Pancreas (tissue), 10 donors: ENCODE measurements at places on chromosomes 1 and 21.

- no peak for DNase-seq
Observed at GRCh38 chr1:232426801-232427200, 203.1 kb downstream of the SIPA1L2 start.

DNA sequence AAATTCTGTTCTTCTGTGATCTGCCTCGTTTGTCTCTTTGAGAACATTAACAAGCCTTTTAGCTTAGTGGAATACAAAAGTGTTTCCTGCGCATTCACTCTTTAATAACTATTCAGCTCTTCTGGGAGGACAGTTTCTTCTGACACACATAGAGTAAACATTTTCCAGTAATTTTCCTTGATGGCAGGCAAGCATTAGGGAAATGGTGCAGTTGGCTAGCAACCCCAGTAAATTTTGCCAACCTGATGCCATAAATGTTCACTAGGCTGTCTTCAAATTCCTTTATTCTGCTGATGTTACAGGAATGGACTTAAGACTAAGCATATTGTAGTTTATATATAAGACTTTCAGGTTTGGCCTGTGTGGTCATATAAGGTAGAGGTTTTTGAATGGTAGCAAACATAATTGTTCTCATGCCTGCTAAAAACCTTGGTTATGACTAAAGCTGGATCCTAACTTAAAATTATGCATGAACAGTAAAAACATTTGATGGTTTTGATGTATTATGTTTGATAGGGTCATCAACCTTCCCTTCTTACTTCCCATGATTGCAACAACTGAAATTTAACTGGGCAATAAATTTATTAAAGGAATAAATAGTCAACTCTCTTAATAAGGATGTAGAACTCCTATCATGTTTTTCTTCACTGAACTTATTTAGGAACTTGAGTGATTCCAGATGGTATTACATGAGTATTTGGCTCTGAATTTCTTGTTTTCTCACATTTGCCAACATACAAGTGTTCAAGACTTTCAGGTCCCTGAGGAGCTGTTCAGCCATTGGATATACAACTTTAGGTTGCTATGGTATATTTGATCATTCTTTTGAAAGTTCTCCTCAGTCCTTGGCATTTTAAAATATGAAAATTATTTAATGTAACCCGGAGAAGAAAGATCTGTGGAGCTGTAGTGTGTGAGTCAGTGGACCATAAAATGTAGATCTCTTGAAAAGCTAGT lies 223.4 kb downstream of the FMN2 start:
- no peak for DNase-seq

DNA sequence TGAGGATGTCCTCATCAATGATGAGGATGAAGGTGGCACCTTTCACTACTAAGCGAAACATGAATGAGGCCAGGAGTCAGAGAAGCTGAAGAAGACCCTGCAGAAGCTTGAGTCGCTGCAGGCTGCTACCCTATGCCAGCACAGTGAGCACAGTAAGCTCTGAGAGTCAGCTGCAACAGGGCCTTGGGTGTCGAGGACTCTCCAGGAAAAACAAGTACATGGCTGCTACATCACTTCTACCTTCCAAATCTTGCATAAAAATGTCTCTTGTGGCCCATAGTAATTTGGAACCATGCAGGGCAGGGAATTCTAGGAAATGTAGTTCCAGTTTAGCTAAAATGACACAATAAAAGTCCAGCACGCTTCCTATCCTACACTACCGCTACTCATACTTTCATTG lies 51.5 kb upstream of the KIRREL1 start:
- no peak for DNase-seq

GRCh38 chr1:203600782-203601513 lies 25.7 kb upstream of the ATP2B4 start:
- no peak for DNase-seq

DNA sequence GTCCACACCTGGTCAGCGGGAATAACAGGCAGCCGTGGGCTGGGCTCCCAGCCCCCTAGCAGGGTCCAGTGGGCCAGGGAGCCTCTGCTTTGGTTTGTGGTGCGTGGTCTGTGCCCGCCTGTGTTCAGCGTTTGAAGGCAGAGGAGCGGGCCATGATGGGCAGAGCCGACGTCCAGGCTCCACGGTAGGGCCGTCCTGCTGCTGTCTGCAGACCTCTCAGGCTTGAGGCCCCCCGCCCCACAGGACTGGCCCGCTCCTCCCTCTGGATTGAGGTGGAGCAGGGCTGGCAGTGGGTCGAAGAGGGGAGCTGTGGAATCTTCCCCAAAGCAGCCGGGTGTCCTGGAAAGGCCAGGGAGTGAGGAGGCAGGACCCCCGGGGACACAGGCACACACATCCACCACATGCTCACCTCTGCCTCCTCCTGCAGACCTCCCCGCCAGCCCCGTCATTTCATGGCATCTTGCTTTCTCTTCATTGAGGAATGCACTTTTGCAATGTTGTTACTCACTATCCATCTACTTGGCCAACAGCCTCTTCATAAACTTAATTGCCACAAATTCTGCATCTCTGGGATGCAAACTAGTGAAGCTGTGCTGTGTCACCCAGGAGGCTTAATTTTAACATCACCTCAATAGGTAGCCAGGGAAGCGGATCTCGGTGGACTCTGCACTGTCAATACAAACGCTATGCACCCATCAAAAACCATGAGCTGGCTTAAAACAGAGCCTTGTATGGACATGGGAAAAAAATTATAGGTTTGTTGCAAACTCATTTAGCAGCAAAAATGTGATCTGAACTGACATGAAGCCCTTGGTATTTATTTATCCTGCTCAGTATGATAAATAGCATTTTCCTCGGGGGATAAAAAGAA lies 85.9 kb downstream of the PDE9A start:
- no peak for DNase-seq

GRCh38 chr21:31135531-31136184 lies 97.4 kb upstream of the KRTAP19-8 start:
- no peak for DNase-seq
